Cardiac septum (tissue), 1 donor: ENCODE measurements at places on chromosomes 13 and 19.

- DNase-seq = no peak
Measured at GRCh38 chr19:51122112-51122981, 2.4 kb upstream of the SIGLEC9 start.

GRCh38 chr19:13493516-13494310 lies 12.6 kb downstream of the CACNA1A start:
- no peak for DNase-seq

DNA sequence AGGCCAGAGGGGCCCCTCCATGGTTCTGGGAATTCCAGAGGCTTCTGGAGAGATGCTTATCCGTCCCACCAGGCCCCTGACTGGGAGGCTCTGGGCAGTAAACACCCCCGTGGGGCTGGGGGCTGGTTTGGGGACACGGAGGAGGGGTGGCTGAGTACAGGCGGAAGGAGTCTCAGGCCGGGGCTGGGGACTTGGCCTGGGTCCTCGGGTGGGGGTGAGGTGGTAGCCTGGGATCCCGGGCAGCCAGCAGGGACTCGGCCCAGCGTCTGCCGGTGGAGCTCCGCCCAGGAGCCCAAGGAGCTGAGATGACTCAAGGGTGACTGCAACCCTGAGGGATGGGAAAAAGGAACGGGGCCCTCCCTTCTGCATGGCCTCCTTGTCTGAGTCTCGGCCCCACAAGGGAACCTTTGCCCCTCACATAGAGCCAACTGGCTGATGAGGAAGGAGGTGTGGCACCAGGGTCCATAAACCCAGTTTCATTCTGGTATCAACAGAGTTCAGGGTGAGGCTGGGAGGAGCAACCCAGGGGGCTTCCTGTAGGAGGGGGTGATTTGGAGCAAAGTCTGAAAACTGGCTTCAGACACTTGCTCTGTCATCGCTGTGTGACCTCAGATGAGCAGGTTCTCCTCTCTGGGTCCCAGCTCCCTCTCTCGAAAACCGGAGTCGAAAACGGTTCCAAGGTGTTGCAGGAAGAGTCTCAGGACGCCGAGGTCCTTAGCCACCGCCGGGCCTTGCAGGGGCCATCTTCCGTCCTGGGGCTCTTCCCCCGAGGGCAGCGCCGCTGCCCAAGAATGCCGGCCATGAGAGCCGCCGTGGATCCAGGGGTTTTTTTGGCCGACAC lies 809 bp downstream of the MISP start:
- no peak for DNase-seq

- no peak for DNase-seq
Measured at GRCh38 chr19:23273022-23273589, 22.9 kb upstream of the ZNF724 start.

- no peak for DNase-seq
Measured at GRCh38 chr13:98310485-98311199, 133.6 kb upstream of the RNF113B start.

DNA sequence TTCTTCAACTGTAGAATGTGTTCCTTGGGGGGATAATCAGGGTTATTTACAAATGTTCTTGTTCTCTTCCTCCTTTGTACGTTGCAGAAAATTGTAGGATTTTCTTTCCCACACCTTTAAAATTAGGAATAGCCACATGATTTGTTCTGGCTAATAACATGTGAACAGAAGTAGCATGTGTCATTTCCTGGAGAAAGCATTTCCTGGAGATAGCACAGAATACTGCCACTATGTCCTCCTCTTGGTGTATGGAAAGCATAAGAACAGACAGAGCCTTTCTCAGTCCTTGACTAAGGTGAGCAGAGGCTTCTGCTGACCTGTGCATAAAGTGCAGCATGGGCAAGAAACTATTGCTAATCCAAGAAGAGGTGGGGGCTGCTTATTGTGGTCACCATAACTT lies 101.8 kb downstream of the FAM216B start:
- no peak for DNase-seq

GRCh38 chr13:38514575-38514974 lies 164.9 kb downstream of the UFM1 start:
- no peak for DNase-seq

DNA sequence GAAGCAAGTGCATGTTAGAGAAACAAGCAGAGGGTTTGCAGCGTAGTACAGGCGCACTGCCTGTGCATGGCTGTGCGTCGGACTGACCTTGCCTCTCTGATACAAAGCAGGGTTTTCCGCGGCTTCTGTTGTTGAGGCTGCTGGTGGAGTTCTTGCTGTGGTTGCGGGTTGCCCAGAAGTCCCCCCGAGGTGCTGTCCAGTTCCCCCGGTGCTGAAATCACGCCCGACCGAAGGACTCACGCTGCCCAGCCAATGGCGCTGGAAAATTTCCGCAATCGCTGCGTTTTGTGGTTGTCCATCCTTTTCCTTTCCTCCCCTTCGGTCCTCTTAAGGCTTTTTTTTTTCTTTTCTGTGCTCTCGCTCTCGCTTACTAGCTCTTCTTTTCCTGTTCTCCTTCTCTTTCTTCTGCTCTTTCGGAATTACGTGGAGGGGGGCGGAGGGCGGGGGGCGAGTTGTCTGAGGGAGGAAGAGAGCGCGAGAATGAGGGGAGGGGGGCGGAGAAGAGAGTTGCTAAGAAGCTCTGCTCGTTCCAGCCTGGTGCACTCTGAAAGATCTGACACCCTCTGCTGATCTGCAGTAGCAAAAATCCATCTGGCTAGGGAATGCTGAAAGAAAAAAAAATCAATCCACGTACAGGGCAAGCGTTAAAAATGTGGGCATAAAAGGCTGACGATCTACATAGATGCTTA lies at the start of gene SLITRK1:
TSS of gene SLITRK1 (minus strand) at position 558 of the 689 bp plus-strand sequence. CDS start 967 bp downstream, outside the sequence.
- no peak for DNase-seq

- DNase-seq = no peak
Measured at GRCh38 chr19:43354305-43354627, 780 bp downstream of the CD177 start.

GRCh38 chr13:34696296-34696695 lies 245.8 kb upstream of the NBEA start:
- no peak for DNase-seq

- no peak for DNase-seq
Measured at GRCh38 chr19:53621885-53622740, 9.7 kb upstream of the DPRX start.

- no peak for DNase-seq
Measured at GRCh38 chr13:97058926-97059325, 64.7 kb upstream of the OXGR1 start.

- DNase-seq = no peak
Measured at GRCh38 chr19:47098608-47099007, 15.0 kb downstream of the ZC3H4 start.

DNA sequence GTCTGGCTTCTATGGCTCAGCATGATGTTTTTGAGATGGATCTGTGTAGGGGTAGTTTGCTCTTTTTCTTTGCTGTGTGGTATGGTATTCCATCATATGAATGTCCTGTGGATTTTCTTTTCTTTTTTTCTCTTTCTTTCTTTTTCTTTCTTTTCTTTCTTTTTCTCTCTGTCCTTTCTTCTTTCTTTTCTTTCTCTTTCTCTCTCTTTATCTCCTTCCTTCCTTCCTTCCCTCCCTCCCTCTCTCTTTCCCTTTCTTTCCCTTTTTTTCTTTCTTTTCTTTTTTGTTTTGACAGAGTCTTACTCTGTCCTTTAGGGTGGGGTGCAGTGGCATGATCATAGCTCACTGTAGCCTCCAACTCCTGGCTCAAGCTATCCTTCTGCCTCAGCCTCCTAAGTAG lies 9.0 kb upstream of the HNRNPUL1 start:
- DNase-seq = no peak

- no peak for DNase-seq
Measured at GRCh38 chr13:93309886-93310523, 83.4 kb downstream of the GPC6 start.

DNA sequence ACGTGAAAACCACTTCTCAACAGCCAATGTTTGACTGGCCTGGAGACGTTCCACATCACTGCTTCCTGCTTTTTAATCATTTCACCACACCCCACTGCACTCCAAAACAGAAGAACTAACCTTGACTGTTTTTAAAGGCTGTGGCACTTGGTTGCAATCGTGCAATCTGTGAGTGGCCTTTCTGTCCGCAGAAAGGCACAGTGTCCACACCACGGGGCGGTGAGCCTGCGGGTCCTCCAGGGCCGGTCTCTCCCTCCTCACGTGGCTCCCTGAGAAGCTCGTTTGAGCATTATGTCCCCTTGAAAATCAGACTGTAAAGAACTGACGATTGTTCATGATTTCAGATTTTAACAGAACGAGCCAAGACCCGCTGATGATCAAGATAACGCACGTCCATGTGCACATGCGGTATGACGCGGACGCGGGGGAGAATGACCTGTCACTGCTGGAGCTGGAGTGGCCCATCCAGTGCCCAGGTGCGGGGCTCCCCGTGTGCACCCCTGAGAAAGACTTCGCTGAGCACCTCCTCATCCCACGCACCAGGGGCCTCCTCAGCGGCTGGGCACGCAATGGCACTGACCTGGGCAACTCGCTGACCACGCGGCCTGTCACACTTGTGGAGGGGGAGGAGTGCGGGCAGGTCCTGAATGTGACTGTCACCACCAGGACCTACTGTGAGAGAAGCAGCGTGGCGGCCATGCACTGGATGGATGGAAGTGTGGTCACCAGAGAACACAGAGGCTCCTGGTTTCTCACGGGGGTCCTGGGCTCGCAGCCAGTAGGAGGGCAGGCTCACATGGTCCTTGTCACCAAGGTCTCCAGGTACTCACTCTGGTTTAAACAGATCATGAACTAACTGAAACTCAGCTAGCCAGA lies 13.0 kb downstream of the PROZ start:
- DNase-seq = no peak

- DNase-seq = no peak
Measured at GRCh38 chr13:26325876-26326275, 71.9 kb downstream of the CDK8 start.

DNA sequence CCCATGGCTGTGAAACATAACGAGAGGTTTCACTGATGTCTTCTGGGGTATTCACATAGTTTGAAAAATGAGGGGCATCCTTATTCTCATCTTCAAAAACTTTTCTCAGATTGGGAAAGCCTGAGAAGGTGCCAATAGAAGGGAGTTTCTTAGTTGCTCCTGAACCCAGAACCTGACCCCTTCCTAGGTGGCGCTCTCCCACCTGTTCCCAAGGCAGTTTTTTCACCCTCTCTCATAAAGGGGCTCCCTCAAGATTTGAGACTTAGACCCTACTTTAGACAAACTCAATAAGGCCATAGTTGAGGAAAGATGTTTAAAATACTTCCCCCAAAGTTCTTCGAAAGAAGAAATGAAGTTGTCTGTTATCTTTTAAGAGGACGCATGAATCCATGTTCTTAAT lies 142.2 kb downstream of the FGF9 start:
- no peak for DNase-seq

DNA sequence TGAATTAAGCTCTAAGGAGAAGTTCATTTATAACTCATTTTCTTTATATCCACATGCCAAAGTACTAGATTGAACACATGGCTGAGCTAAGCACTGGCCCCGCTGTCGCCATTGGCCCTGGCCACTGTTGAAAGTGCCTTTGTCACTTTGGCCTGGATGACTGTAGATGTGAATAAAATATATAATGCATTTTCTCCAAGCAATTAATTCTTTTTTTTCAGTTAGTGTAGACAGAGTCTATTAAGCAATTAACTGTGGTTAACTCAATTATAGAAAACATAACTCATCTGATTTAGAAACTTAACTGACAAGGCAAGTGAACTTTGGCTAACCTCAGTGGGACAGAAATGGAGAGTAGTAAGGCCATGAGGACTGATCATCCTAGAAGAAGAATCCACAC lies 965.6 kb downstream of the EFNB2 start:
- no peak for DNase-seq

GRCh38 chr19:10271543-10272086 lies 695 bp downstream of the ICAM1 start:
- no peak for DNase-seq

DNA sequence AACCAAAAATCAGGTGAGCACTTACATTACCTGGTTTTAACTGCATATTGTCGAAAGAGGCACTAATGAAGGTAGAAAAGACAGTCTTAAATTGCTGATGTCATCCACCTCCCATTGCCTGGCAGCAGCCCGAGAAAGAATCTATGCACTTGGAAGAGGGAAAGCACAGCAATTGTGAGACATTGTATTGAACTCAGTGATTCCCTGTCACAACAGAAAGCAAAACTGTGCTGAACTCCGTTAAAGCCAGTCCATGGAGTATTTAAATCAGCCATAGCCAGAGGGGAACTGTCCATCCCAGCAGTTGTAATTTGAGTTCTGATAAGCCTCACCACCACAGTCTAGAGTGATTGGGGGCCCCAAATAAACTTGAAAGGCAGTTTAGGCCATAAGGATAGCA lies 466.6 kb upstream of the PCDH9 start:
- DNase-seq = no peak

- no peak for DNase-seq
Measured at GRCh38 chr13:58704953-58705352, 1073.4 kb downstream of the PCDH17 start.

GRCh38 chr13:50200569-50200968 lies 185.3 kb downstream of the KCNRG start:
- DNase-seq = no peak

GRCh38 chr13:94239135-94239534 lies 240.3 kb downstream of the DCT start:
- no peak for DNase-seq

- no peak for DNase-seq
Measured at GRCh38 chr19:15374105-15374651, 5.4 kb downstream of the AKAP8 start.

- no peak for DNase-seq
Measured at GRCh38 chr13:94656766-94657165, 55.1 kb downstream of the GPR180 start.

- DNase-seq = no peak
Measured at GRCh38 chr19:661427-662196, 1.4 kb downstream of the RNF126 start.

GRCh38 chr19:5480427-5480836 lies 25.2 kb downstream of the ZNRF4 start:
- DNase-seq = no peak

DNA sequence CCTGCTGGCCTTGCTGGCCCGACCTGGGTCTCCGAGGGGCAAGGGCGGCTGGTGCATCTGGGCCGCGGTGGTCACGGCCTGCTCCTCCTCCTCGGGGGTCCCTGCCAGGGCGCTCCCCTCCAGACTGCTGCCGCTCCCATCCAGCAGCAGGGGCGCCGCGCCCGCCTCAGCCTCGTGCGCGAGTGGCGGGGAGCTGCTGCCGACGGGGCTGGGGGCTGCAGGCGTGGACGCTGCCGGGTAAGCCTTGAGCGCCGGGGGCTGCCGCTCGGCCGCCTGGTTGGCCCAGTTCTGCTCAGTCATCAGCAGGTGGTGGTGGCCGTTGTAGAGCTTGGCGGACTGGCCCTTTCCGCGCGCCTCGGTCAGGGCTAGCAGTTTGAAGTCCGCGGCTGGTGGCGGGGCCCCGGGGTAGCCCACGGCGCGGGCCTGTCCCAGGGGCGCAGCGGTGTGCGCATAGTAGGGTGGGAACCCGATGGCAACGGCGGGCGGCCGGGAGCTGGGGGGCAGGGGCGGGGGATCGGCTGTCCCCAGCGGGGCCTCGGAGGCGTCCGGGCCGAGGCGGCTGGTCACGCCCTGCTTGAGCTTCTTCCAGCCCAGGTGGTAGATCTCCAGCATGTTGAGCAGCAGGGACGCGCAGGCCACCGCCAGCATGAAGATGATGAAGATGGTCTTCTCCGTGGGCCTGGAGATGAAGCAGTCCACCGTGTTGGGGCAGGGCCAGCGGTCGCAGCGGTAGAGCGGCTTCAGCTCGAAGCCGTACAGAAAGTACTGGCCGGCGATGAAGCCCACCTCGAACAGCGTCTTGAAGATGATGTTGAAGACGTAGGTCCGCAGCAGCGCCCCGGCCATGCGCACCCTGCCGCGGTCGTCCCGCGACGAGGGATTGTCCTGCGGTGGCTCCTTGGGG lies 18.6 kb downstream of the GJA3 start:
- no peak for DNase-seq
